ENCODE measurements at places on chromosomes 16 and 17.

GRCh38 chr16:66335704-66336329 is 30.7 kb upstream of the CDH5 start:
- no peak for DNase-seq

- DNase-seq: no peak
Observed at GRCh38 chr16:2708955-2709587, 11.0 kb downstream of the PRSS27 start.

GRCh38 chr16:3065069-3065741 is at the start of gene IL32:
Gene IL32, plus strand, starts transcription at chr16:3065640. Its CDS starts 172 bp downstream, at chr16:3065812.
- DNase-seq: peak; percentile 69

DNA sequence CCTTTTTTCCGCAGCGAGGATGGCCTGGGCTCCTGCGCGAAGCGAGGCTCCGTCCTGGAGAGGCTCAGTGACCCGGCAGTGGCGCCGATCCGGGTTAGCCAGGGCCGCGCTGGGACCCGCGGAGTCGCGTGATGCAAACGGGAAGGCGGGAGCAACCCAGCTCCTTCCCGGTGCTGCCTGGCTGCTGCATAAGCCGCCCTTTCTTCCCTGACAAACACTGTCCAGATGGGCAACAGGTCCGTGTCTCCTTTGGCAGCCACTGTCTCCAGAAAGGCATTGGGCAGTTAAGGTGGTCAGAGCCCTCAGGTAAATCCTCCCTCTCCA is 21.8 kb upstream of the ZNHIT3 start:
- no peak for DNase-seq

- no peak for DNase-seq
Observed at GRCh38 chr16:62240722-62241121, 204.5 kb upstream of the CDH8 start.

DNA sequence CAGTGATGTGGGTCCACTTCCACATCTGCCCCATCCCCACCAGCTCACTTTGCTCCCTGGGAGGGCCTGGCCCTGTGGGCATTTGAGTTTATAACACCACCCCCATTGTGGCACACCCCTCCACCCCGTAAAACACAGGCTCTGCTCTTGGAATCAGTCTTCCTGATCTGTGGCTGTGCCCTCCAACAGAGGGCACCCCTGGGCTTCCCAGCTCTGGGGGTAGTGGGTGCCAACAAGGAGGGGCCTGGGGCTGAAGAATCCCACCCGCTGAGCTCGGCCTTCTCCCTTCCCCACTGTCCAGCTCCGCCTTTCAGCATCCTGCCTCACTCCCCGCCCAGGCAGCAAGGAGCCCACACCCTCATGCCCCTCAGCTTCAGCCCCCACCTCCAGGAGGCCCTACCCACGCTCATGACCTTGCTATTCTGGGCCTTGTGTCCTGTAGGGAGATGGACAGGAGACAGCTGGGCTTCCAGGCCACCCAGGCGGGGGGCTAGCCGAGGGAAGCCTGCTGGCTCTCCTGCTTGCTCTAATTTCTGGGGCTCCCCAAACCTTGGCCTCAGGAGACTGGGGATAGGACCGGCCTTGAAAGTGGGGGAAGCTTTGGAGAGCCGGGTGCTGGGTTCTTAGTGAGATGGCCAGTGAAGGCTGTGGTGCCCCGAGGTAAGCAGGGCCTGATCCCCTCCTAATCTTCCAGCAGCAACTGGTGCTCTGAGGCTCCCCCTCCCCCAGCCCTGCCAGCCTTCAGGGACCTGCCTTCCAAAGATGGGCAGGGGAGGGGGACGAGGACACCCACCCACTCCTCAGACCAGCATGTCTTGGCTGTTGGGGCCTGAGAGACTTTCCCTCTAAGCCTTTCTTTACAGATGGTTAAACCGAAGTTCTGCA is 2.9 kb upstream of the ATP2A1 start:
- no peak for DNase-seq

DNA sequence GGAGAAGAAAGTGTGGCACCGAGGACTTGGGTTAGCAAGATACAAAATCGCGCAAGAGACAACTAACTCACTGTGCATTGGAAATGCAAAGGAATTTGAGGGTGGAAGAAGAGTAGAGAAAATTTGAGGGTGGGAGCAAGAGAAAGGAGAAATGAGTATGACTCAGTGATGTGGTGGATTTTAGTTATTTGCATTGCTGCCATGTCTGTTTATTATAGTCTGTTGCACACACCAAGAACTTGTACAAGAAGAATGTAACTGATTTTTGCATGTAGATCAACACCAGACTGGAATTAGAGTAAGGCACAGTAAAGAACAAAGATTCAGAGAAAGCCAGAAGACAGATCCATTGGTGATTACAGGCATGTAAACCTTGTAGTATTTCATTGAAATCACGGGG is 71.6 kb upstream of the SMIM36 start:
- DNase-seq: no peak

GRCh38 chr16:11200592-11200991 is 55.4 kb downstream of the SOCS1 start:
- no peak for DNase-seq

DNA sequence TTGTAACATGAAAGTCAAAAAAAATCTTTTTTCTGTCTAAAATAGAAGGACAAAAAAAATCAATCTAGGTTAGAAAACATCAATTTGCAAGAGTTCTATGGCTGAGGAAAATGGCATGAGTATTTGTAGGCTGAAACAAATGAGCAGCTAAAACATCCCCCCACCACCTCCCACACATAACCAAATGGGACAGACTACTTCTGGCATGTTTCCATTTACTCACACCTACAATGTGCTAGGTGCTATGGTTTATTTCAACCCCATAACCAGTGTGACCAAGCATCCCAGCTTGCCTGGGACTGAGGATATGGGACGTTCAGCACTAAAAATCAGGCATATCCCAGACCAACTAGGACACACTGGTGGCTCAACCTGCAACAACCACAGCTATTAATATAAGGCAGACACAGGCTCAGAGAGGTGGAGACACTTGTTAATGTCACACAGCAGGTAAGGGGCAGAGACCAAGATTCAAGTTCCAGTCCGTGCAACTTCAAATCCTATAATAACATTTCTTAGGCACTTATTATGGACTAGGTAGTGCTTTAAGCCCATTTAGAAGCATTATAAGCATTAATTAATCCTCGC is 96.0 kb downstream of the XYLT1 start:
- no peak for DNase-seq

- DNase-seq: no peak
Observed at GRCh38 chr17:17790637-17791464, 45.9 kb downstream of the SREBF1 start.

- no peak for DNase-seq
Observed at GRCh38 chr17:34166352-34166751, 88.7 kb upstream of the CCL2 start.

DNA sequence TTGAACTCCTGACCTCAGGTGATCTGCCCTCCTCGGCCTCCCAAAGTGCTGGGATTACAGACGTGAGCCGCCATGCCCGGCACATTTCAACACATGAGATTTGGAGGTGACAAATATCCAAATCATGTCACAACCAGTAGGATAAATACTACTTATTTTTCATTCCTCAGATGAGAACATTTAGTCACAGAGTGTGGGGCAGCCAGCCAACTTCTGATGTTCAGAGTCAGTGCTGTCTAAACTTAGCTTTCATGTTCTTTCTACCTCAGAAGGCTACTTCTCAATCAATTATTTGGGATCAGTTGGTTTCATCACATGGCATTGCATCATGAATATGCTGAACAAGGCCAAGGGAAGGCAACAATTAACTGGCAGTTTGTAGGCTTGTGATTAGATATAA is 134.5 kb downstream of the CDH13 start:
- no peak for DNase-seq

DNA sequence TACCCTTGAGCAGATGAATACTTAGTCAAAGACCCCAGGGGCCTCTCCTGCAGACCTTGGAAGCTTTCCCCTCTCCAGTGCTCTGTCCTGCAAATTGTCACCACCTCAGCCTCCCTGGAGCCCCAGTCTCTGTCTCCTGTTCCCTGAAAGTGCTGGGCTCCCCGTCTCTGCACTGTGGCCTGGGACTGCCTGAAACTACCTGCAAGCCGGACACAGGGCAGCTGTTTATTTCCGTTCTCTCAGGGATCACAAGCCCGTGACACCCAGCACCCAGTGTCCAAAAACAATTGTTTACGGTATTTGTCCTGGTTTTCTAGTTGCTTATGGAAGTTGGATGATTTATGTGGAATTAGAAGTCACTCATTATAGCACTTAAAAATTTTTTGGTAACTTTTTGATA is 81.6 kb upstream of the CHMP6 start:
- no peak for DNase-seq

DNA sequence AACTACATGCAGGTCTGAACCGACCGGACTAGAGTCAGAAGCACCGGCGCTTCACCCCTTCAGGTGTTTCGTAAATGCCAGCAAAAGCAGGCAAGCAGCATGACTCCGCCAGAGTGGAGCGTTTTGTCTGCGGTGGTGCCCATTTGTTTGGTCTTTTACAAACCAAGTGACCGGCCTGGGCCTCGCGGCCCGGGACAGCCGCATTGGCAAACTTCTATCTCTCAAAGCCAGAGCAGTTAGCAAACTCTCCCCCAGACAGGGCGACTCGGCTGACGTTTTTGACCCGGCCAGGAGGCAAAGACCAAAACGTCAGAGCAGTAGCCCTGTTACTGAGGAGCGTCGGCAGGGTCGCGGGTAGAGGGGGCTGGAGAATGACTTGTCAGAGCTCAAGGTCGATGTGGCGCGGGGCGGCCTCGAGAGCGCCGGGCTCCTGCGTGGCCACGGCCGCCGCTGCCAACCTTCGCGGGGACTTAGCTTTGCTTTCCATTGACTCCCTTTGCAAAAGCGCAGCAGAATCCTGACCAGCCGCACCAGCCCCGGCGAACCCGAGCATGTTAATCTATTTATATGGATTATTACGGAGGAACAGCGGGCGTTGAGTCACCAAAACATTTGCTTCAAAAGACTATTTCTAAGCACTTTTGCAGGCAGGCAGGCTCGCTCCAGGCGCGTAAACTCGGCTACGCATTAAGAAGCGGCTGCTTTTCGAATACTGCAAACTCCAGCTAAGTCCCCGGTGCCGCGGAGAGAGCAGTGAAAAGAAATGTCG is 763 bp upstream of the SOX9 start:
- DNase-seq: no peak

- DNase-seq: no peak
Observed at GRCh38 chr16:12881740-12882139, 19.7 kb upstream of the SHISA9 start.

DNA sequence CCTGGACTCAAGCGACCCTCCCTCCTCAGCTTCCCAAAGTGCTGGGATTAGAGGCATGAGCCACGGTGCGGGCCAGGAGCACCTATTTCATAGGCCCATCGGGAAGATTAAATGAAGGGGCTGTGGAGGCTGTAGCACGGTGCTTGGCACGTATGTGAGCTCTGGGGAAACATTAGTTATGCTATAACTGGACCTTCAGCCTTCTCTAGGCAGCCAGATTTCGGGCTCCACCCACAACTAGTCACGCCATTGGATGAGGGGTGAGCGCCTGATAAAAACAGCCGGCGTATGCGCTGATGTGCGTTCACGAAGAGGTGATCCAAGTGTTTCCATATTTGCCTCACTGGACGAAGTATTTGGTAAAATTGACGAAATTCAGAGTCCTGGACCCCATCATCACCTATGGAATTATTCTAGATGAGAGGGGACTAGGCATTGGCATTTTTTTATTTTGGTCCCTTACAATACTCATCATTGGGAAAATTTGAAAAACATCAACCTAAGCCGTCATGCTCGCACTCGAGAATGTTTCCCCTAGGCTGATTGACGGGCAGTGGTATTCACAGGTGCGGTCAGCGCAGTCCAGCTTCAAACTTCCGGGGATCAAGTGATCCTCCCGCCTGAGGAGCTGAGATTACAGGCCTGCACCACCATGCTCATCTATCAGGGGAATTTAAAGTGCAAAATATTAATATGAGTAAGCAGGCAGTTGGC is 1.8 kb upstream of the ANKRD11 start:
- no peak for DNase-seq

- no peak for DNase-seq
Observed at GRCh38 chr17:28173031-28173561, 130.6 kb downstream of the NLK start.

DNA sequence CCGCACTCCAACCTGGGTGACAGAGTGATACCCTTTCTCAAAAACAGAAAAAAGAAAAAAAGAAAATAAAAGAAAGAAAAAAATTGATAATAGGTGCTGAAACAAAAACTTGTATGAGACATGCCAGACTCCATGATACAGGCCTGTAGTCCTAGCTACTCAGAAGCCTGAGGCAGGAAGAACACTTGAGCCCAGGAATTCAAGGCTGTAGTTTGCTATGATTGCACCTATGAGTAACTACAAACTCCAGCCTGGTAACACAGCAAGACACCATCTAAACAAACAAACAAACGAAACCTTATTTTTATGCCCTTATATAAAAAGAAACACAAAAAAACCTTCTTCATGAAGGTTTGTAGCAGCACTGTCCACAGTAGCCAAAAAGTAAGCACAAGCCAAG is 5.0 kb upstream of the CMTM4 start:
- DNase-seq: no peak

DNA sequence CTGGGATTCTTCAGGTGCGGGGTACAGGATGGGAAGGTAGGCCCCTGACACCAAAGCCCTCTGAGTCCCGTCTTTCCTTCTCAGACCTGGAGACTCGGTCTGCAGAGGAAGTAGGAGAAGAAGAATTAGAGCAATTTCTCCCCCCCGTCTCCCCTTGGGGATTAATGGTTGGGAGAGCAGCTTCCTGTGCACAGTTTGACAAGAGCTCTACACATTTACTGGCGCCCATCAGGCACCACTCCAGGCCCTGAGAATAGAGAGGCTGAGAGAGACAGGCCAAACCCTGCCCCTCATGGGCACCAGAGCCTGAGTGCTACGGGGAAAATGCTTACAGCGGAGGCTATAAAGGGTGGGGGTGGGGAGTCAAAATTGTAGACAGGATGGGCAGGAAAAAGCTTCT is 3.5 kb upstream of the C16orf74 start:
- DNase-seq: no peak

DNA sequence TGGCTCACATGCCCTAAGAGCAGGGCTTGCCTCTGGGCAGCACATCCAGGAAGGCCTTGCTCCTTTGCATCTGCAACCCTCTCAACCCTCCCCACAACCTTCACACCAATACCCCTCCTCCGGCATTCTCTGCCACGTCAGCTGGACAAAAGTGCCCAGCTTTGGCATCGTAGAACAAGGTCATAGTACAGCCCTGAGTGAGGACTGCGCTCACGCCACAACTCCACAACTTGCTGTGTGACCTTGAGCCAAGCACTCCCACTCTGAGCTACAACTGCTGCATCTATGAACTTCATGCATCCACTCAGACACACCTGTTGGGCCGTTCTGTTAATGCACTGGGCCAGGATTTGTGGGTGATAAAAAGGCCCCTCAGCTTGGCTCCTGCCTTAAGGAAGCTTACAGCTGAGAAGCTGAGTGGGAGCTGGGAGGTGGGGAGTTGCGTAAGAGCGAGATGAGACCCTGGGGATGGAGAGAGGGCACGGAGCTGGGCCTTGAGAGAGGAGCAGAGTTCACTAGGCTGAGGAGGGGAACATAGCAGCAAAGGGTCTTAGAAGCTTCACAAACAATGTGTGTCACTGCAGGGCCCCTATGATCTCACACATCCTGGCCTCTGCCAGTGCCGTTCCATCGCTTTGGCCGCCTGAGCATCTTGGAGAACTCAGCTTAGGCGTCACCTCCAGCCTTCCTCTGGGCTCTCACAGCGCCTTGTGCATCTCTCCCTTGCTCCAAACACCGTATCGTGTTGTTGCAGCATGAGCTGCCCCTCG is 8.6 kb upstream of the MRC2 start:
- no peak for DNase-seq
